ENCODE measurements at places on chromosomes 7 and 10.

DNA sequence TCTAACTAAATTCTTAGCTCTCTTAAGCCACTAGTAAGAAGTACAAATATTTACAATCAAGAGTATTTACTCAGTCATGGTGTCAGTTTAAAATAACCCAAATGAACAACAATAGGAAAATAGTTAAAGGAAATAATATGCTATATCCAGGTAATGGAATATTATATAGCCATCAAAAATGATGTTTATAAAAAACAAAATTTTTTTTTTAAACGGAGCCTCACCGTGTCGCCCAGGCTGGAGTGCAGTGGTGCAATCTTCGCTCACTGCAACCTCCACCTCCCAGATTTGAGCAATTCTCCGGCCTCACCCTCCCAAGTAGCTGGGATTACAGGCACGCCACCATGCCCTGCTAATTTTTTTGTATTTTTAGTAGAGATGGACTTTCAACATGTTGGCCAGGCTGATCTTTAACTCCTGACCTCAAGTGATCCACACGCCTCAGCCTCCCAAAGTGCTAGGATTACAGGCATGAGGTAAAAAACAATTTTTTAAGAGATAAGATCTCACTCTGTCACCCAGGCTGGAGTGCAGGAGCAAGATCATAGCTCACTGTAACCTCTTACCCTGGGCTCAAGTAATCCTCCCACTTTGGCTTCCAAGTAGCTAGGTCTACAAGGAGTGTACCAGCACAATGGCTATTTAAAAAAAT, 132.5 kb downstream of the NOC3L start:
- DNase-seq, result no peak

DNA sequence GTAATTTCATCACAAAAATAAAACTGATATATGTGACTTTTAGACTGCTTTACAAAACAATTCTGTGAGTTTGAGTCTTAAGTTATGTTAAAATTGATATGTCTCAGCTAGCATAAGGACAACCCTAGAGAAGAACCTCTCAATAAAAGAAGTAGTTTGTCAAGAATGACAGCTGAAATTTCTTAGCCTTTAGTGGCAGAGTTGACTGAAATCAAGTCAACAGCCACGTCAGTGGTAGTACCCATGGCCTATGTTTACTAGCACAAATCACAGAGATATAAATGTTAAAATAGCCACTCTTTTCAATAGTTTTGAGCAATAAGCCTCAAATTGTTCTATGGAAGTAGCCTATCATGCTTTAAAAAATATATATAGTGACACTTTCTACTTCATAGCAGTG, 138.9 kb upstream of the FERD3L start:
- DNase-seq, result no peak

DNA sequence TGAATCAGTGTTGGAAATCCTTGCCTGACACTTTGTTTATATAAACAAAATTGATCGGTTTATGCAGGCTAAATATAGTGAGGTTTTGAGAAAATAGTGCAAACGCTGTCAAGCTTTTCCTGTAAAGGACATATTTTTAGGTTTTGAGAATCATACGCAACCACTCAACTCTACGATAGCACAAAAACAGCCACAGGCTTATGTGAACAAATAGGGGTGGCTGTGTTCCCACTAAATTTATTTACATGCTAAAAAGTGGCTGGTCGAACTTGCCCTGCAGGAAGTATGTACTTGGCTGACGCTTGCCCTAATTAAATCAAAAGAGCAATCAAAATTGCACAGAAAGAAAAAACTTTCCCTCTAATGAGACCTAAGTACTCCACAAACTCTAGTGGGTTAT, 234.7 kb upstream of the CACNA2D1 start:
- no peak for DNase-seq

DNA sequence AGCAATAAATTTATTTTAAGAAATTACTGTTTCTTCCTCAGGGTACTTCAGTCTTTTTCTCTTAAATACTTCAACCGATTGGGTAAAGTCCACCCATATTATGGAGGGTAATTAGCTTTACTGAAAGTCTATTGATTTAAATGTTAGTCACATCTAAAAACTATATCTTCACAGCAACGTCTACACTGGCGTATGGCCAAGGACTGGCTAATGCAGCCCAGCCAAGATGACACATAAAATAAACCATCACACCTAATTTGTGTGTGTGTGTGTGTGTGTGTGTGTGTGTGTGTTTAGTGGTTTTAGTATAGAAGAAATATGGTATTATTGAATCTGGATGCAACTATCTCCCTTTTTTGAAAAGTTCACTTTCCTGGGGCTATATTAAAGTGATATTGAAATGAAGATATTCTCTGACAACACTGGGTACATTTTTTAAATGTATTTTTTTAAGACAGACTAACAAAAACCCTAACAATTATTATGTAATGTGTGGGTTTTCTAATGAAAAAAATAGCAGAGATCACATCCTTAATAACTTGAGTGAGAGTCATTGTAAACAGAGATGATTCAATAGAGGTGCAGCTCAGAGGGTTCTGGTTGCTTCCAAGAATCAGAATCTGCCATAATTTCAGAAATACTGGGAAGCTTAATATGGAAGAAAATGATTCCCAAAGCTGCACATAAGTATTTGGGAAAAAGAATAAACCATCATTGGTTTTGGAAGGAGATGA, 584.2 kb upstream of the MBL2 start:
- no peak for DNase-seq

All from retina (tissue), 1 donor.